ENCODE measurements at places on chromosomes 1 and 21.
A peak's percentile ranks its signal among the peaks of the same experiment; 100 is the strongest.

DNA sequence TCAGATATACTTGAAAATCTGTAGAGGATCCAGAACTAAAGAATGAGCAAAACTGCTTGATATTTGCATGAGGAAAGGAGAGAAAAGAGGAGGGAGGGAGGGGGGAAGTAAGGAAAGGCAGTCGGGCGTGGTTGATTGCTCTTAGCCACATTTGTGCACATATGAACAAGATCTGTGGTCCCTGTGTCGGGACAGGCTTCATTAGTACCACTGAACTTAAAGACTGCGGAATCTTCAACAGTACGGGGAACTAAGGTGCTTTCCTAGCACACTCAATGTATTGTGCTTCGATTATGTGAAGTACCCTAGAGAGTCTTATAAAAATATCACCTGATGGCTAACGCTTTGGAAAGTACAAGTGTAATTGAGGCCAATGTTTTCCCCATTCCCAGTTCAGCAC is 59.9 kb downstream of the ZBTB18 start:
- no peak for DNase-seq

DNA sequence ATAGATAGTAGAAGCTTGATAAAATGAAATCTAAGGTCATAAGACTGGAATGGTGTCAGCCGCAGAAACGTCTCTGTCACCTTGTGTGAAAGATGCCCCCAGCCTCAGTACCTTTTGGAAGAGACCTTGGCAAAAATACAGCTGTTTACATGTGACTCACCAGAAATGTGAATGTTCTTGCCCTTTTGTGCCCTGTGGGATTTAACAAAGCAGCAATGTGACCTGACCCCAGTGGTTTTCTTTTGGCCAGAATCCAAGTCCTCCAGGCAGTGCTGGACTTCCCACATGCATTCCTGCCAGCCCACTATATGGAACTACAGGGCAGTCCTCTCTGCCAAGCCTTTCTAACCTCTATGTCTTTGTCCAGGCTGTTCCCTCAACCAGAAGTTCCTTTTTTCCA is 27.2 kb upstream of the LRRC8C start:
- no peak for DNase-seq

DNA sequence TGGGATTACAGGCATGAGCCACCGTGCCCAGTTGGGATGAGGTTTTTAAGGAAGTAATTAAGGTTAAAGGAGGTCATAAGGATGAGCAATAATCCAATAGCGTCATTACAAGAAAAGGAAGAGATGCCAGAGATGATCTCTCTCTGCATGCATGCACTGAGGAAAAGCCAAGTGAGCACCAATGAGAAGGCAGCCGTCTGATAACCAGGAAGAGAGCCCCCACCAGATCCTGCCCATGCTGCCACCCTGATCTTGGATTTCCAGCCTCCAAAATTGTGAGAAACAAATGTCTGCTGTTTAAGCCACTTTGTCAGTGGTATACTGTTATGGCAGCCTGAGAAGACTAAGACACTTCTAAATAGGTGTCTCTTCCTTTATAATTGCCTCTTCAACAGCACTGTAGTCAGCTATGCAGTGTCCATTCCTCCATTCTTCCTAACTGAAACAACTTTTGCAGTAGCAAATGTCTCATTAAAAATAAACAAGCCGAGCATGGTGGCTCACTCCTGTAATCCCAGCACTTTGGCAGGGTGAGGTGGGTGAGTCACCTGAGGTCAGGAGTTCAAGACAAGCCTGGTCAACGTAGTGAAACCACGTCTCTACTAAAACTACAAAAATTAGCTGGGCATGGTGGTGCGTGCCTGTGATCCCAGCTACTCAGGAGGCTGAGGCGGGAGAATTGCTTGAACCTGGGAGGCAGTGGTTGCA is 216.2 kb upstream of the RUNX1 start:
- DNase-seq: no peak

GRCh38 chr1:231418741-231419107 is 3.4 kb downstream of the EGLN1 start:
- no peak for DNase-seq

DNA sequence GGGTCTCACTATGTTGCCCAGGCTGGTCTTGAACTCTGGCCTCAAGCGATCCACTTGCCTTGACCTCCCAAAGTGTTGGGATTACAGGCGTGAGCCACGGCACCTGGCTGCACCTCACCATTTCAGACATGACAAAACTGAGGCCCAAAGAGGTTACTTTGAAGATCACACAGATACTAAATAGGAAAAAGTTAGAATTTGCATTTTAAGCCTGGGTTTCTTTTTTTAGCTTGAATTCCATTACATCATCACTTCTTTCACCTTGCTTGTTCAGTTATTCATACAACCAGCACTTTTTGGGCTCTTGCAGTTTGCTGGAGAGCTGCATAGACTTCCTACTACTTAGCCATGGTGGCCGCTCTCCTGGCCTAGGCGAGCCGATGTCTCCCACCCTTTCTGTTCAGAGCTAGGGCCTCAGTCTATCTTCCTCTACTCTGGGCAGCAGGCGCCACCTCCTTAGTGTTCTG is 16.3 kb upstream of the CD2 start:
- peak; percentile 69 for DNase-seq

DNA sequence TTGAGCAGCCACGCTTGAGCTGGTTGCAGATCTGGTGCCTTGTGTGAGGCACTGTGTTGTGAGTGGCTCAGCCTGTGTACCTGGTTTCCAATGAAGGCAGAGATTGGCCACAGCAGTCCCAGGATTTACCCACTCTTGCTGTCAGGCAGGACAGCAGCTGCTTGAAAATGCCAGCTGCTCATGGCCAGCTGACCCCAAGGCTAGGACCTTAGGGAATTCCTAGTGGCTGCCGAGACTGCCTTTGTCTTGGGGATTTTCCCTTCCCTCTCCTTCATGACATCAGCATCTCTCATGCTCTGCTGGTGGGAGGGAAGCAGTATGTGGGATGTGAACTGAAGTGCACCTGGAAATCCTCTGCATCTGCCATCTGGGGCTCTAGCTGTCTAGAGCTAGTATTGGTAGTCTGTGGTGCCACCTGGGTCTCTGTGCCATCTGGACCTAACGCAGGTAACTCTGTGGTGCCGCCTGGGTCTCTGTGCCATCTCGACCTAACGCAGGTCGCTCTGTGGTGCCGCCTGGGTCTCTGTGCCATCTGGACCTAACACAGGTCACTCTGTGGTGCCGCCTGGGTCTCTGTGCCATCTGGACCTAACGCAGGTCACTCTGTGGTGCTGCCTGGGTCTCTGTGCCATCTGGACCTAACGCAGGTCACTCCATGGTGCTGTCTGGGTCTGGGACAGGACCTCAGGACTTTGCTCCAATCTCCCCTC is 3.8 kb upstream of the LRRC47 start:
- no peak for DNase-seq

DNA sequence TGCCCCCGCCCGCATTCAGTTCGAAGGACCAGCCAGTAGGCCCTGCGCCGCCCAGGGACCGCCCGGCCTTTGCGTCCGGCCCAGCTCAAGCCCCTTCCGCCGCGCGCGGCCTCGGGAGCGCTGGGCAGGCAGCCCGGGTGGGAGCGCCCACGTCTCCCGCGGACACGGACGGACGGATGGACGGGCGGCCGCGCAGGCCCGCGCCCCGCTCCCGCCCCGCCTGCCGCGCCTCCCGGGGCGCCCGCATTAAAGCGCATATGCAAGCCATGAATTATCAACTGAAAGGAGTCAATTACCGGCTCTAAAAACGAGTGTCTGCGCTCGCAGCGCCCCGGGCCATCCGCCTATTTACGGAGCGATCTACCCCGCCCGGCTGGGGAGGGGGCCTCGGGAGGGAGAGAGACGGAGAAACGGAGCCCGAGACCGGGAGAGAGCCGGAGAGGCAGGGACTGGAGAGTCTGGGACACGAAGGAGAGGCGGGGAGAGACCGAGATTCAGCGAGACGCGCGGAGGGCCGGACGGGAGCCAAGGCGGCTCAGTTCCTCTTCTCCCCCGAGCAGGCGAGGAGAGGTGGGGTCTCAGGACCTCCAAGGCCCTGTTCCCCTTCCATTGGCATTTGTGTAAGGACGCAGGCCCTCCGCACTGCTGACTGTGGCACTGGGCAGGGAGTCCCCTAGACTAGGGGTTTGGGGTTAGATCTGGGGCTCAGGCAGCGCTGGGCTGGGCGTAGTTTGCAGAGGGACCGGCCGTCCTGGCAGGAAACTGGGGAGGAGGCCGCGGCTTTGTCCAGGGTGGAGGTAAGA is 41.3 kb upstream of the DMBX1 start:
- no peak for DNase-seq

DNA sequence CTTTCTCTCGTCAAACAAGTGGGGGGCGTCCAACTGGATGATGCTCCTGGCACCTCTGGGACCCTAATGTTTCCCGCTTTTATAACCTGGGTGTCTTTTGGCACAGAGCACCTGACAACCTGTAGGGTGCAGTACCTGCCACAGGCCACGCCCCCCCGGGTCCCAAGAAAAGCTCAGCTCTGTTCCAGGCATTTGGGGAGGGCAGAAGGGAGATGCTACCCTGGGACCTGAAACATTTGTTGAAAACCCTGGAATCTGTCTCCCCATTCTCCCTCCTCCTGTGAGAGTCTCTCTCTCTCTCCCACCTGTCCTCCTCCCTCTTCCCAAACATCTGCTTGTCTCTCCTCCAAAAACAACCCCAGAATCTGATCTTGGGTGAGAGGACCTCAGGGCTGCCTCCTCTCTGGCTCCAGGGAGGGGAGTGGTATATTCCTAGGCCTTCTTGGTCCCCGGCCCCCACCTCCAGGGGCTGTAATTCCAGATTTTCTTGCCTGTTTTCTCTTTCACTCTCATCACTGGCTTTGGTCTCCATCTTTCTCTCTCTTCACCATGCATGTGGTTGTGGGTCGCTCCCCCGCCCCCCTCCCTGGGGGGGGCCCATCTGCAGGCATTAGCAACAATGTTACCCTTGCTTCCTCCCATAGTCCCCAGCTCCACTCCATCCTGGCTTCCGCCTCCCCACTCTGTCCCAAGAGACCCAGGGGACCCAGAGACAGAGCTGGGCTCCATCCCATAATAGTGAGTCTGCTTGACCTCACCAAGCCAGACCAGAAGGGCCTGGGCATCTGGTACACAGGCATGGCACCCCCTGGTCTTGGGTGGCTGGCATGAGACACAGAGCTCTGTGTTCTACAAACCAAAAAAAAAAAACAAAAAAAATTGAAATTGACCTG is 4.1 kb downstream of the AHDC1 start:
- no peak for DNase-seq

DNA sequence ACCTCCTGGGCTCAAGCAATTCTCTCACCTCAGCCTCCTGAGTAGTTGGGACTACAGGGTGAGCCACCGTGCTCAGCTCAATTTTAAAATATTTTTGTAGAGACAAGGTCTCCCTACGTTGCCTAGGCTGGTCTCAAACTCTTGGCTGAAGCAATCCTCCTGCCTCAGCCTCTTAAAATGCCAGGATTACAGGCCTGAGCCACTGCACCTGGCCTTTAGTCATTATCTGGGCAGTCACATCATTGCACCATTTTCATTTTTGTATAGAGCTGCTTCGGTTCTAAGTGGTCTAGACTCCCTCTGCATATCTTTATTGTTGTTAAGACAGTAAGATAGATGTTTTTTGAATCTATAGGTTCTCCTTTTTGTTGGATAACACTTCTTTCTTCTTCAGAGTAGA is 39.9 kb downstream of the ATF3 start:
- no peak for DNase-seq

GRCh38 chr1:183983371-183984105 is 54.0 kb downstream of the COLGALT2 start:
- no peak for DNase-seq

- no peak for DNase-seq
Observed at GRCh38 chr1:94654031-94654430, 112.5 kb upstream of the F3 start.

- DNase-seq: no peak
Observed at GRCh38 chr21:43868461-43868860, 3.4 kb downstream of the AGPAT3 start.

DNA sequence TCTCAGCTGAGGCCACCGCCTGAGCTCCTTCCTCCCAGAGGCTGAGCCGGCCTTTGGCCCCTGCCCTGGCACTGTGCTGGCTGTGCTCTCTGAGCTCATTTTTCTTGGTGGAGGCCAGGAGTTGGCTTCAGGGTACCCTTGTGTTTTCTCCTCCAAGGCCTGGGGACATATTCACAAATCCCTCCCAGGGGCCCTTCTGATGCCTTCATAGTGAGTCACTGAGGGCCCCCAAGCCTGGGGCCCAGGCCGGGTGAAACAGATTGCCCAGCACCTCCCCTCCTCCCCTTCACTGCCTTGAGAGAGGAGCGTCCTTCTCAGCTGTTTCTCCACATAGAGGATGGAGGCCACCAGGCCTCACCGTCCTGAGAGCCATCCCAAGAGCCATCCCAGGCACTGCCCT is 105.8 kb downstream of the SIK1 start:
- DNase-seq: no peak

DNA sequence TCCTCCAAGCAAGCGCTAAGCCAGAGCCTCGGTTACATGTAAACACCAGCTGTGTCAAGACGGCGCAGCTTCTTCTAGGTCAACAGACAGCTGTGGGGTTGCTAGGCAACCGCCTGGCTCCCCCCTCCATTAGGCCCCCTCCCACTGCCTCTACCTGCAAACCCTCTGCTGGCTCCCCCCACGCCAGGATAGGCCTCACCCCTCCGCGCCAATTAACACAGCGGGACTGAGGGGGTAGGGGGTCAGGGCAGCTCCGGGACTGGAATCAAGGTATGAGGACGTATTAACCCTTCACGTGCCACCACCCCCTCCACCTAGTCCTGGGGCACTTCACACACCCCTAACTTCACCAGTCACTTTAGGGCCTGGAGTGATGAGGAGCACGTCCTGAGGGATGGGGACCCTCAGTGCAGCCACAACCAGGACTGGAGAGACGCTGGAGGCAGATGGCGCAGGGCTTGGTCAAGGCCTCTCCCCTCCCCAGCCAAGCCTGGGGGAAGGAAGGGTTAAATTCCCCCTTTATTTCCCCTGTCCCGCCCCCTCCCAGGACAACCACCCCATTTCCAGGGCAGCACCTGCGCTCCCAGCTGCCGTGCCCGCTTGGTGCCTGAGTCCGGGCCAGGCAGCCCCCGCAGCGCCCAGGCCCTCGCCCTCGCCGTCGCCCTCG is 37.4 kb upstream of the WASF2 start:
- DNase-seq: peak; percentile 58

- no peak for DNase-seq
Observed at GRCh38 chr1:162212713-162213112, 143.2 kb downstream of the NOS1AP start.

DNA sequence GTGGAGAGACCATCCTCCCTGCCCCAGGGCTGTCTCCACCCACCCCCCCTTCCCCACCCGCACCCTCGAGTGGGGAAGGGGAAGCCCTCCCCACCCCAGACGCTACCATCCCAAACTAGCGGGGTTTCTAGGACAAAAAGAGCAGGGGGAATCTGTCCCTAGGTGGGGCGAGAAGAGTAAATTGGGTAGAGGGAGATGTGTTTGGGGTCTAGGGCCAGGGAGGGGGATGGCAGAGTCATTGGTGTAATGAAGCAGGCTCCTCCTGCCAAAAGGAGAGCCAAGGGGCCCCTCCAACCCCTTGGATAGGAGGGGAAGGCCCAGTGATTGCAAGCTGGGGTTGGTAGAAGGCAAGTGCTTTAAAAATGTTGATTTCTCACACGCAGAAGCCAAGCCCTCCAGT is 10.0 kb downstream of the MEX3A start:
- no peak for DNase-seq

DNA sequence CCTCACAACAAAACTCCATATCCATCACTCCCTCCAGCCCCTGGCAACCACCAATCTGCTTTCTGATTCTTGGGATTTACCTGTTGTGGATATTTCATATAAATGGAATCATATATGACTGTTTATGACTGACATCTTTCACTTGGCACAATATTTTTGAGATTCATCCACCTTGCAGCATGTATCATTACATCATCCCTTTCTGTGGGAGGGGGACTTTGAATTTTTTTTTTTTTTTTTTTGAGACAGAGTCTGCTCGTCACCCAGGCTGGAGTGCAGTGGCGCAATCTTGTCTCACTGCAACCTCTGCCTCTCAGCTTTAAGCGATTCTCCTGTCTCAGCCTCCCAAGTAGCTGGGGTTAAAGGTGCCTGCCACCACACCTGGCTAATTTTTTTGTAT is 128.2 kb downstream of the ITSN1 start:
- no peak for DNase-seq
